ENCODE measurements at places on chromosomes 3 and 15.

- no peak for DNase-seq
Measured at GRCh38 chr3:14235003-14235911, 56.6 kb downstream of the LSM3 start.

GRCh38 chr15:64099379-64099778, 3.6 kb downstream of the SNX1 start:
- no peak for DNase-seq

DNA sequence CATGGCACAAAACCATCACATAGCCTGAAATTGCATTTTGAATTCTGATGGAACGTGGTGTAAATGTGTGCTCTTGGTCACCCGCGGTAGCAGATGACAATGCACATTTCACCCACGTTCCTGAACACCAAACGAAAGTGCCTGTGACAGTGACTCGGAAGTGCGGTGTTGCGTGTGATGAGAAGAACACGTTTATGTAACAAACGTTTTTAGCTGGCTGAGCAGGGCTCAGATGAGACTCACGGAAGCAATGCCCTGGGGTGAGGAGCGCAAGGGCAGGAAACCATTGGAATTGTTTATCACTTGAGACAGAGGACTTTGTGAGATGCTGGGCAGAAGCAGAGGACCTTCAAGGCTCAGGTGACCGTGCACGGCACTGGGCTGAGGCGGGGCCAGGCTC, 449.2 kb upstream of the CFAP20DC start:
- DNase-seq: no peak

- DNase-seq: peak; percentile 50
Measured at GRCh38 chr15:74768771-74769342, 13.0 kb upstream of the CSK start.

DNA sequence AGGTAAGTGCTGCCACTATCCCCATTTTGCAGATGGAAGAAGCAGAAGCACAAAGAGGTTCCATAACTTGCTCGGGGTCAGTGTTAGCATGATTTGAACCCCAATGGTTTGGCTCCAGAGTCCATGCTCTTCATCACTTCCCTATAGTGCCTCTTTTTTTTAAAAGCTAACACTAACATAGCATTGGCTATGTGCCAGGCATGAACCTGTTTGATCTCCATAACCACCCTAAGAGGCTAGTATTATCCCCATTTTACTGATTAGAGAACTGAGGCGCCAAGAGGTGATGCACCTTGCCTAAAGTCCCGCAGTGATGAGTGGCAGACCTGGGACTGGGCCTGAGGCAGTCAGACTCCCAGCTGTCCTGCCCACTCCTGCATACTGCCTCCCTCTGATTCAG, 7.3 kb downstream of the LINGO1 start:
- no peak for DNase-seq

DNA sequence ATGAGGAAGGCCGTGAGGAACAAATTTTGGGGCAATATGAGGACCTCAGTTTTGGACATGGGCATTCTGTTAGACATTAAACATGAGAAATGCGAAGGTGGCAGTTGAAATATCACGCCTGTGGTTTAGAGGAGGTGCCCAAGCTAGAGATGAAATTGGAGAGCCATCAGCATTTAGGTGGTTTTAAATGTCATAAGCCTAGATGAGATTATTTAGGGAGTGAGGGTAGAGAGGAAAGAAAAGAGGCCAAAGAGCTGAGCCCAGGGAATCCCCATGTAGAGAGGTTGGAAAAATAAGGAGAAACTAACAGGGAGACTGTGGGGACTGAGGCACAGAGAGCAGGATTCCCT, 14.9 kb downstream of the RTP1 start:
- DNase-seq: no peak

GRCh38 chr3:71252466-71252865, 331.1 kb downstream of the FOXP1 start:
- no peak for DNase-seq

- no peak for DNase-seq
Measured at GRCh38 chr3:45599984-45600650, 5.6 kb downstream of the LIMD1 start.

DNA sequence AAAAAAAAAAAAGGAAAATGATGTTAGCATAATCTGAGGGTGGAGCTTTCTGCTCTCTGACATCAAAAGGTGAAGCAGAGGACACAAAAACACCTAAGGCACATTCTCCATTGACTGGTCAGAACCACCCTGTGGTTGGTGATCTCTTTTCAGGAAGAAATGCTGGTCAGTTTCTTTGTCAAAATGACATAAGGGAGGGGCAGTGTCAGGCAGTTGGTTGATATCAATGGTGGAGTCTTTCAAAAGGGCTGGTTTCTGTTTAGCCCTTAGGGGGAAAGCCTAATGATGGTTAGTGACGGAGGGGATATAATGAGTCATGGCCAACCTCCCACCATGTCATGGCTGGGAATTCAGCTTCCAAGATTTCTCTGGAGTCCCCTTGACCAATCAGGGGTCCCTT, 185.9 kb upstream of the GBE1 start:
- no peak for DNase-seq

- DNase-seq: peak; percentile 73
Measured at GRCh38 chr3:173889596-173889995, 492.1 kb downstream of the NLGN1 start.

- no peak for DNase-seq
Measured at GRCh38 chr3:149470381-149470780, 4.1 kb upstream of the TM4SF4 start.

- DNase-seq: no peak
Measured at GRCh38 chr15:68045289-68046265, 8.5 kb upstream of the PIAS1 start.

DNA sequence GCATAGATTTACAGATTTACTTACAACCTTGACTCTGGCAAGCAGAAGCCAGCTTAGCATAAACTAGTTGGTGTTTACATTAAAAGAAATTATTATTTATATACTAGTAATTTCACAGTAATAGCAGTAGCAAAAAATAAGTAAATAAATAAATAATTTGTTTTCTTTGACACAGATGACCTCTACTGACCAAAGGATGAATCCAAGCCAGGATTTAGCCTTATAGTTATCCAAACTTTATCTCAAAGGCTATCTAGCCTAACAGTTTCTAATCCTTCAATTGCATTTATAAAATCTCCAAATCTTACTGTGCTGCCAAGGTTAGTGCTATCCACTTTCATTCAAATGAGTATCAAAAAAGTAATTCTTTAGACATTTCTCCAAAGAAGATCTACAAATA, 64.3 kb downstream of the FRMD5 start:
- no peak for DNase-seq

GRCh38 chr15:57552678-57553334, 38.9 kb upstream of the MYZAP start:
- no peak for DNase-seq

DNA sequence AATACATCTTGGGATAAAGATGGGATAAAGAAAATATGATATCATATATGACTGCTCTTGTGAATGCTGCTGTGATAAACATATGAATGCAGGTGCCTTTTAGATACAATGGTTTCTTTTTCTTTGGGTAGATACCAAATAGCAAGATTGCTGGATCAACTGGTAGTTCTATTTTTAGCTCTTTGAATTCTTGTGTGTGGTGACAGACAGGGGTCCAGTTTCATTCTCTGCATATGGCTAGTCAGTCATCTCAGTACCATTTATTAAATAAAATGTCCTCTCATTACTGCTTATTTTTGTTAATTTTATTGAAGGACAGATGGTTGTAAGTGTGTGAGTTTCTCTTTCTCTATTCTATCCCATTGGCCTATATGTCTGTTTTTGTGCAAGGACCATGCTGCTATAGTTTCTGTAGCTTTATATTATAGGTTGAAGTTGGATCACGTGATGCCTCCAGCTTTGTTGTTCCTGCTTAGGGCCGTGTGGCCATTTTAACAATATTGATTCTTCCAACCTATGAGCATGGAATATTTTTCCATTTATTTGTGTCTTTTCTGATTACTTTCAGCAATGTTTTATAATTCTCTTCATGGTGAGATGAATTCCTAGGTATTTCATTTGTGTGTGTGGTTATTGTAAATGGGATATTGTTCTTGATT, 1089.8 kb upstream of the CADM2 start:
- DNase-seq: no peak

GRCh38 chr3:194900854-194901522, 215.3 kb downstream of the FAM43A start:
- no peak for DNase-seq

DNA sequence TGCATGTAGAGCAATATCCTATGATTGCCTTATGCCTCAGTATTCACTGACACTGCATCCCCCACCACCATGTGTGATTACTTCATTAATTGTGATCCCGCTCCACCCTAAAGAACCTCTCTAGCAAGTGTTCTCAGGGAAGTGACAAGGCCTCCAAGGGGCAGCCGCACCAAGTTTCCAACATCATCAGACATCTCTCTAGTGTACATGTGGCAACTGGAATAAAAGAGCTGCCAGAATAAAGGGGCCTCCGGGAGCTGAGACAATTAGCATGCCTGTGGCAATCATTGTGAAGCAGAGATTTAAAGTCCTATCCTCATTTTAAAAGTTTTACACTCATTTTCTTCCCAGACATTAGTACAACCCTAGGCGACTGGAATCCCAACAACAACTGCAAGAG, 902.1 kb upstream of the SEMA6D start:
- DNase-seq: no peak

DNA sequence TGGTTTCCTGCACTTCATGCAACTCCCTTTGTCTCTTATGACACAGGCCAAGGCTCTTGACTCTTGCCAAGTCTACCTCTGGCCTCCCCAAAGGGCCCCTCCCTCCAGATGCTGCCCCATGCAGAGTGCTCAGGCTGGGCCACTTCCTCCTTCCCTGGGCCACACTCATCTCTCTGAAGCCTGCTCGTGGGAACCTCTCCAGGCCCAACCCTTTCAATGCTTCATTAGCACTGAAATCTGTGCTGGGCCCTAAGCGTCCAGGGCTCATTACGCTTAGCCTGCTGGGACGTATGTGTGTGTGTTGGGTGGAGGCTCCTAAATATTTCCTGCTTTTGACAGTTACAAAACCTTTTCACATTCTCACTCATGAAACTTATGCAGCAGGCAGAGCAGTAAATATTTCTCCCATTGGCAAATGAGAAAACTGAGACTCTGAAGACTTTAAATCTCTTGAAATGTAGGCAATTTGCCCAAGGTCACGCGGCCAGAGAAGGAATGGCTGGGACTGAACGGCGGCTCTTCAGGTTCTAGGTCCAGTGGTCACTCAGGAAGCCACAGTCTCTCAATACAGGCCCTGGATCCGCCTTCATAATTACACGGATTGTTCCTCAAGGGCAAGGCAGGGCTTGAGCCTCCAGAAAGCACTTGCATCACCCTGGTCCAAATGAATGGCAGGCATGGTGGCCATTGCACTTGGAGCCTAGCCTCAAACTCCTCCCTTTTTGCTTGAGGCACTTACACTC, 241.7 kb upstream of the HES1 start:
- no peak for DNase-seq

- no peak for DNase-seq
Measured at GRCh38 chr3:151460774-151461450, at the start of gene IGSF10. TSS of gene IGSF10 (minus strand) at chr3:151461061. CDS start at chr3:151458709, 2,352 bp downstream.

DNA sequence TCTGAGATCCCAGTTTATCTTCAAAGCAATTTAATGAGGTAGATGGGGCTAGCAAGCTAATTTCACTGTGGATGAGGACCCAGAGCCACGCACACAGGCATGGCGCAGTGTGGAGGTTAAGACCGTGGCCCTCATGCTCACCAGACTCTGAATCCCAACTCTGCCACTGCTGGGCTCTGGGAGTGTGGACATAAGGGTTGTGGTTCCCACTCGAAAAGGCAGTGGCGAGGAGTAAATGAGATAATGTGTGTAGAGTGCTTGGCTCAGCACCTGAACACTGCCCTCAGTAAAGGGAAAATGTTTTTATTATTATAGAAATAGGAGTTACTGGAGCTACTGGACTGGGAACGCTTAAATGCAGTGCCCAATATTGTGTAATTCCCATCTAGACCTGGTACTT, 243.5 kb upstream of the TPM1 start:
- no peak for DNase-seq

GRCh38 chr3:84885199-84885882, 73.4 kb upstream of the CADM2 start:
- DNase-seq: no peak

DNA sequence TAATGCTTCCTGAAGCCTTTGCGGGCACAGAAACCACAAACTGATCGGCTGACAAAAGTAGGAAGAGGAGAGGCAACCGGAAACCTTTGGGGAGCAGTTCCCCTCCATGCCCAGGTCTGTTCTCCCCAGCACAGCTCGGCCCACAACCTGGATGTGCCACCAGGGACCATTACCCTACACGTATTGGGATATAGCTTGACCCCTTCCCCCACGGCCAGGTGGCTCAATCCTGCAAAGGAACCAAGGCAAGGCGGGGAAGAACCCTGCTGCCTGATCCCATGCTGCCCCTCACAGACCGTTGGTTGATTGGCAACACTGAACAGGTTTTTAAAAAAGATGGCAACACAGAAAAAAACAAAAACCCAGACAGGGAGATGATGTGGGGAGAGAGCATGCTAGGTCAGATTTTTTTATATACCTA, 19.7 kb upstream of the TCAIM start:
- DNase-seq: no peak

DNA sequence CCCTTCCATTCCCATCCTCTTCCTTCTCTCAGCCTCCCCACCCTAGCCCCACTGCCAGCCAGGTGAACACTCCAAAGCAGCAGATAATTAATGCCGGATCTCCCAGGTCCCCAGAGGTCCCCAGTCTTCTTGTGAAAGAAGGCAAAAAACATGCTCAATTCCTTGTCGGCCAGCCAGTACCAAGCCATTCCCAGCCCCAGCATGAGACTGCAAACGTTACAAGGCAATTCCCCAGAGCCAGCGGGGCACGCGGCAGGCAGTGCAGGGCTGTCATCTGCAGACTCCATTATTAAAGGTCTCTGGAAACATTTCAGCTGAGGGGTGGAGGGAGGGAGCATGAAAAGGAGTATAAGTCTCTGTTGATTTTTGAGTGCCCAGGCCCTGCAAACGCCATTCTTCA, 117.8 kb downstream of the XXYLT1 start:
- no peak for DNase-seq

DNA sequence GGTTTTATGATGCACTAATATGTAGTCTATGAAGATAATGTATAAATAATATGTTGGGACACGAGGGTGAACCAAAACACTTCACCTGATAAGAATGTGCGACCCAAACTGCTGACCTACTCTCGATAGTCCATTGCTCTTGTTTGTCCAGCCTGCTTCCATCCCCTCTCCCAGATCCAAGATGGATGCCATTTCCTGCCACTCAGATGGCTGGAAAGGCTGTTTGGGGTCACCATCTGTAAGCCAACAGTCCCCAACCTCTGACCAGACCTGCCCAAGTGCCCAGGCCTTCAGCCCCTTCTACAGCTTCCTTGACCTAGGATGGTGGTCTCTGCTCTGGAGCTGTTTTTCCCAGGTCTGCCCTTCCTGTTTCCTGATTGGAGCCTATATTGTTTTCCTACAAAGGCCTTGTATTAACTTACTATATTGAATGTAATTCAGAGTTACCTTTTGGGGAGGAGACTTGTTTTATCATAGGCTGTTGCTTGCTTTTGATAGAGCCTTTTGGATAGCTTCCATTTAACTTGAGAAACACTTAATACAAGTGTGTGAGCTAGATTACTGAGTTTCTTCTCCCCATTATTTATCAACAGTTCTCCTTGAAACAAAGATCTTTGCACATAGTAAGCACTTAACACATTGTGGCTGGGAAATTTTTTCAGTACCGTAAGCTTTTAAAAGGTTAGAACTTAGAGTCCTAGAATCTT, 5.0 kb upstream of the PAQR9 start:
- DNase-seq: no peak

GRCh38 chr3:132623646-132624045, 26.6 kb downstream of the ACKR4 start:
- DNase-seq: no peak

All from fibroblast of skin of abdomen (primary cell).